ENCODE measurements at places on chromosomes 11 and 22. TPM values are rescaled to one million over a fixed set of nuclear protein-coding genes. Genes with fewer than 3 reads are reported as not detected.

Gene CCDC188
- total RNA-seq, result not detected

Gene SCARF2
- total RNA-seq, result 11.3 TPM

DNA sequence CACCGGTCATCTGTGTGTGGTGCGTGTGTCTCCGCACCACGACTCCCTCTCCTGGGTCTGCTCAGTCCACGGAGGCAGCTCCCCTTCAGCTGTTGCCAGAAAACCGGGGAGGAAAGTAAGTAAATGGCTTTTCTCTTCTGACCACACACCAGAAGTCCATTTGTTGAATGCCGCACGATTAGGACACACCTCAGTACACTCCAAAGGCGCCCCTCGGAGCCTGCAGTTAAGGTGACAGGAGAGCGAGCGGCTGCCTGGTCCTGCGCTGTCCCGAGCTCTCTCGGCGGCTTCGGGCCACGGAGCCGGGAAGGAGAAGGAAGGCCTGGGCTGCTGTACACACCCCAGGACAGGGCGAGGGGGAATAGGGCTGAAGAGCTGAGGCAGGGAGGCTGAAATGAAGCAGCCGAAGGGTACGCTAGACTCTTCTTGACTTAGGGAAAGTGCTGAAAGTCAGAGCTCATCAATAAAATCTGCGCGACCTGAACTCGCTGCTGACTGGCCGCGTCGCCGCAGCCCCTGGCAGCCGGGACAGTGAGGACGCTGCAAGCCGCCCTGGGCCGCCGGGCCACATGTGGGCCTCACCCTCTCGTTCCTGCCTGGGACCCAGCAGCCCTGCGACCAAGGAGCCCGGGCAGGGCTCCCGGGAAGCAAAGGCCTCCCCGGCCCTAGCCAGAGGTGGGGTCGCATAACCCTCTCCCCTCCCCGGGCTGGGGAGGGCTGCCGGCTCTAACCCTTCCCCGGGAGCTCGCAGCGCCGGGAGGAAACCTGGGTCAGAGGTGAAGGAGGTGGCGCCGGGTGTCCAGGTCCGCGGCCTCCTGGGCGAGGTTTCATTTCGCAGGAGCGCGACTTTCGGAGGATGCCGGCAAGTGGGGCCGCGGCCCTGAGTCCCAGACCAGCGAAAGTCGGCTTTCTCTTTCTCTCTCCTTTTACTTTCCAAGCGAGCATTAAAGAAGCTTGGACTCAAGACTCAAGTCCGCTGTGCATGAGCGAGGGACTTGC is 1.6 kb upstream of the PAX6 start:
- no peak for DNase-seq

DNA sequence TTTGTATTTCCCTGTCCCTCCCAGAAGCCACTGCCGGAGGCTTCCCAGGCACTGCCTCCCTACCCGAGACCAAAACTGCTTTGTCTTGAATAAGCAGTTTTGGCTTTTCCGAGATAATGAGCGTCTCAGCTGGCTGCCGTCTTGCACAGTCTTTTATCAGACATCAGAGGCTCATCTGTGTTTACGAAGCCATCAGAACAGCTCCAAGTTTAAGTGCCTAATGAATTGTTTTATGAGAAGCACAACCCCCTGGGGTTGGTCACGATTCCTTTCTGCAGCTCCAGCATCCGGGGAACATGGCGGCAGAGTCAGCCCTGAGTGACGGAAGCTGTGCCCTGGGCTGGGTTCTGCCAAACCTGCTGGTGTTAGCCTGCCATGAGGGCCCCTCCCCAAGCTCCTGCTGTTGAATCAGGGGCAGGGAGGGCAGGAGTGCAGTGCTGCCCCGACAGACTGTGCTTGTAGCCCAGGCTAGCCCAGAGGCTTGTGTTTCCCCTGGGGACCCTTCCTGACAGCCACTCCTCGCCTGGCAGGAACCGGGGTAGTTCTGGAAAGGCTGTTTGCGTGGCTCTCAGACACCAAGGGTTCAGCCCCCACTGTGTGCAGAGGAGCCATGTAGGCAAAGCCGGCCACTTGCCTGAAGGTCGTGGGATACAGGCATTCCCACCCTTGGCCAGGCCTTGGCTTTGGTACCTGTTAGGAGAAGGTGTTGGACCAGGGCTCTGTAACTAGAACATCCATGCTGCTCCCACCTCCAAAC is 96.1 kb downstream of the MORC2 start:
- peak; percentile 31 for DNase-seq

GRCh38 chr11:45947885-45948284 is 25.4 kb downstream of the LARGE2 start:
- no peak for DNase-seq

GRCh38 chr11:112771851-112772250 is 189.4 kb upstream of the NCAM1 start:
- DNase-seq, result no peak

DNA sequence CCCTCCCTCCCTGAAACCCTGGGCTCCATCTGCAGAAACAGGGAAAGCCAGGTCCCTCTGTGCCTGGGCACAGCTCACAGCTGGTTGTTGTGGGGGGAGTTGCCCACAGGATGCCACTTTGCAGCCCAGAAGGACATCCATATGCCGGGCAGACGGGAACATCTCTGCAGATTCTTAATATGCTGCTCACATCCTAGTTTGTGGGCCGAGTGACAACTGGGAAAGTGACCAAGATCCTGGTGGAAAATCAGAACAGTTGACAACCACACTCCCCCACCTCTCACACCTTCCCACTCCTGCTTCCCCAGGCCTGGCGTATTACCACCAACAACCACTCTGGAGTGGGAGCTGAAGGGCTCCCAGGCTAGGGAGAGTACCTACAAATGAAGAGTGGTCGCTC is 7.3 kb upstream of the SCGB1A1 start:
- no peak for DNase-seq

- DNase-seq, result no peak
Measured at GRCh38 chr11:108576523-108576922, 17.0 kb downstream of the EXPH5 start.

DNA sequence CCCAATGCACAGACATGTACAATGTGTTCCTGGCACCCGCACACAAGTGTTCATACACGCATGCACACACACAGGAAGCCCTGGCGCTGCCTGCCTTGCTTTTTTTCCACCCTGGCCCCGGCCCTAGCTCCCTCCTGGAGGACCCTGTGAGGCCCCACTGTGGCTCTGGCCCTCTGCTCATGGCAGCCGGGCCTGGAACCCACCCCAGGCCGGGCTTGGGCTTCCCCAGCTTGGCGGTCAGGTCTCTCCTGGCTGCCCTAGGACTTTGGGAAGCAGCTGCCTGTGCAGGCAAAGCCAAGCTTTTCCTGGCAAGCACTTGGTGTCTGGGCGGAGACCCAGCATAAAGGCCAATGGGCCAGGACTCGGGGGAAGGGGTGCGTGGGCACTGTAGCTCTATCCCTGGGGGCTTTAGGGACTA is 30.5 kb downstream of the CD82 start:
- DNase-seq, result no peak

Gene FAT3
- total RNA-seq, result 0.25 TPM

Gene UPK3A
- total RNA-seq, result not detected

GRCh38 chr11:68756171-68756766 is 4.9 kb upstream of the TESMIN start:
- no peak for DNase-seq

GRCh38 chr22:44276041-44276440 is 36.7 kb downstream of the SHISAL1 start:
- DNase-seq, result no peak

Gene ANO1
- total RNA-seq, result 133 TPM

- no peak for DNase-seq
Measured at GRCh38 chr22:47884200-47884599, 1121.8 kb downstream of the TBC1D22A start.

DNA sequence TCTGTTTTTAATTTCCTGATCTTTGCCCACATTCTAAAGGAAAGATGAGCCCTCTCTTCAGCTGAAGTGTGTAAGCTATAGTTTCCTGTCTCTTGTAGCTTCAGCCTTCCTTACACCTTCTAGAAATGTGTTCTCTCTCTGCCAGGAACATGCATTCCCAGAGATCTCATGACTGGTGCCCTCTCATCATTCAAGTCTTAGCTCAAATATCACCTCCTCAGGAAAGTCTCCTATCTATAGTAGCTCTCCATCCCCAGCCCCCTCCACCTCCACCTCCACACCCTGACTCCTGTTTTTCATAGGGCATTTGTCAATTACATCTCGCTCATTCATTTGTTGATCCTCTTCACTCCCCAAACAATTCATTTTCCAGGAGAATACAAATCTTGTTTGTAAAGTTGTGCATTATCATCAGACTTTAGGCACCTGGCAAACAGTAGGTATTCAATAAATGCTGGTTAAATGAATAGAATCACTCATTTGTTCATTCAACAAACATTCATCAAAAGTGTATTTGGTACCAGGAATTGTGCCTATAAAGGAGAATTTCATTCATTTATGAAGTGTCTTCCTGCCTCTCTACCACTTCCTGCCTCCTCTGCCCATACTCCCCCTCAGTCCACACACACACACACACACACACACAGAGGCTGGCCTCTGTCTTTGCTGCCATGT is 160.3 kb downstream of the BBOX1 start:
- no peak for DNase-seq

- no peak for DNase-seq
Measured at GRCh38 chr22:34798605-34799004, 267.4 kb upstream of the ISX start.

Gene TTC28
- 8.1 TPM for total RNA-seq

DNA sequence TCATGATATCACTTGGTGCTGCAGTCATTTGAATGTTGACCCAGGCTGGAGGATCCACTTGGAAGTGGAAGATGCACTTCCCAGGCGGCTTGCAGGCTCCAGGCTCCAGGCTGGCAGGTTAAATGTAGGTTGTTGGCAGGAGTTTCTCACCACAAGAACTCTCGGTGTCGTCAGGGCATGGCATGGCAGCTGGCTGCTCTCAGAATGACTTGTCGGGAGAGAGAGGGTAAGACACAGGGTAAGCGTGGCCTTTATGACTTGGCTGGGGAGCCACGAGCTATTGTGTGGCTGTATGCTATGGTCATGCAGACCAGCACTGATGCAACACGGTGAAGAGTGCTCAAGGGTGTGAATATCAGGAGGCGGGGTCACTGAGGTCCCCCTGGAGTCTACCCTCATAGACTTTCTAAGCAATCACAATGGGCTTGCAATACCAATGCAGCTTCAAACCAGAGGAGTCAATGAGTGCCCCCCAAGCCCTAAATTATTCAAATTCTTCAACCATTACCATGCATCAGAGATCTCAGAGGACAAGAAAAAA is 1027.7 kb downstream of the OPCML start:
- DNase-seq, result no peak

DNA sequence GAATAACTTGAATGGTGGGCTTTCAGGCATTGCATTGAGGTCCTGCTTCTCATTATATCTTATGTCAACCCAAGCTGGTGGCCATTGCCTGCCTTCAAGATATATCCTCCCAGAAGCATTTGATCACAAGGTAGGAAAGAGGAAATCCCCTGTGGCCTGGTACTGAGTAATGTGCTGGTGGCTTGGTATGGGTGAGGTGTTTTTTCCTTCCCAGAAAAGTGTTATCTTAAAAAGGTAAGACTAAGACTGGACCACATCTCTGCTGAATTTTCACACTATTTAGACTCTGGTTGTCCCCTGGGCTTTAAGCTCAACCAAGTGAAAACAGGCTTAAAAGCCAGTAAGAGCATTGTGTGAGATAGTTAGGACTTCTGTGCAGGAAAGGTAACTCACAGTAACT is 3.7 kb downstream of the INSC start:
- DNase-seq, result no peak

DNA sequence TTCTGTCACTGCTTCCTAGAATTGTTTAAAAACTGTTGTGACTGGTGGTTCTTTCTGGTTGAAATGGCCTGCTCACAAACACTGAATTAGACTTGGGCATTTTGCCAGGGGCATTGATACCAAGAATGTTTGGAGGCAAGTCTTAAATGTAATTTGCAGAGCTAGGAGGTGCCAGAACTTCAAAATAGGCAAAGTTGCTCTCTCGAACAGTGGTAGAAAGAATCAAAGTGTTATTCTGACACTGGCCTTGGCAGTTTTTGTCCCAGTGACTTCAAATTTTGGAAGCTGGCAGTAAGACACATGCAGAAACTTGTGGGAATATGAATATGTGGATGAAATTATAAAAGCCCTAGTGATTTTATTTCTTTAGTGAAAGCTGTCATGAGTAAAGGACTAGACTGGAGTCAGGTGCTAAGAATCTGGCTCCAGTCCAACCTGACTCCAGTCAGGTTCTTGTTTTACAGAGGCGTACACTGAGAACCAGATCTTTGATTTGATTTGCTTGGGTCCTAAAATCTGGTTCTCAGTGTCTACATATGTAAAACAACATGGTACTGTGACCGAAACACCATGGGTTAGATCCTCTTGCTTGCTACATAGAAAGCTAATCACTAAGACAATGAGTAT is 20.9 kb downstream of the SVIP start:
- no peak for DNase-seq

GRCh38 chr11:10606536-10607208 is 38.2 kb upstream of the LYVE1 start:
- no peak for DNase-seq

Gene MOGAT2
- total RNA-seq, result 4.5 TPM

DNA sequence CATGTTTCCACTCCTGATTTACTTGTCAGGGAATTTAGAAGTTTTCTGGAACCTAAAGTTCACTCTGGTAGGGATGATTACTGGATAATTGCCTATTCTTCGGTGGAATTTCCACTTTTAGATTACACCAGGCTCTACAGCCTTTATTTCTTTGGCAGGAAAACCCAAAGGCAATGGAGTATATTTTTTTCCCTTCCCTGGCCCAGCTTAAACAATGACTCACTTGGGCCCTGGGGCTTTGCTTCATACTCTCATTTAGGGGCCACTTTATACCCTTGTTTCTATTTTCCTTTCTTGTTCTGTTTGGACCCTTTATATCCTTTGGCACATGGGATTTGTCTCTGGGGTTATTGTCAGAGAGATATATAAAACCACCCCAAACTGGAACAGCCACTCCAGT is 114.7 kb downstream of the CSTPP1 start:
- no peak for DNase-seq

Gene PICK1
- 36.7 TPM for total RNA-seq

Gene SLC22A9
- total RNA-seq, result not detected

- no peak for DNase-seq
Measured at GRCh38 chr22:38724926-38725571, 19.3 kb downstream of the GTPBP1 start.

Measured in suprapubic skin (tissue), 4 donors.